Pancreas (tissue), 10 donors: ENCODE measurements at places on chromosomes 2 and 18. TPM values are rescaled to one million over a fixed set of nuclear protein-coding genes. Genes with fewer than 3 reads are reported as not detected.

GRCh38 chr18:12906773-12907172 is 22.7 kb upstream of the PTPN2 start:
- no peak overlapping the region for H3K27ac ChIP-seq
- no peaks in the 10 kb centered on the region for H3K4me1 ChIP-seq
- H3K4me3 ChIP-seq = no peak overlapping the region
- no peaks in the 10 kb centered on the region for H3K27me3 ChIP-seq
- no peak for DNase-seq

DNA sequence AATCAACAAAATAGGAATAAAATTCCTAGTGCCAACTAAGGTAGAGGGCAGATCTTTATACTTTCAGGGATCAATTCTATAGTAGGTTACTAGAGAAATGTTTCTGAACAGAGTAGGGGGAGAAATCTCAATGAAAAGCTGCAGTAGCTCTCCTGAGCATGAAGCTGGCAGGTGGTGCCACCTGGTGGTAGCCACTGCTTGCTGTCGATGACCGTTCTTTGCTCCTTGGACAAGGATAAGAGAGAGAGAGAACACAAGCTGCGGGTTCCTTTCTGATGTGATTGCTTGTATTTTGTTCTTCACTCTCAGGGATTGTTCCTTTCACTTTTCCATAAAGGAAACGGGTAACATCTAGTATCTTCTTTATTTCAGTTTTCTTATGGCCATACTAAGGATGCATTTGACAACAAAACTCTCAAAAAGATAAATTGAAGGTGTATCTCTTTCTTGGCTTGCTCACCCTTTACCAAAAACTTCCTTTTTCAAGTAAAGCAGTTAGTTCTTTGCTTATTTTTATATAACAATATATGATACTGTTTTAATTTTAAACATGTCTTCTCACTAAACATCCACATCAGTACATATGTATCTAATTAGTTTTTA is 18.6 kb upstream of the MRPL19 start:
- no peak overlapping the region for H3K27ac ChIP-seq
- H3K36me3 ChIP-seq = no peaks in the 10 kb centered on the region
- H3K27me3 ChIP-seq = no peaks in the 10 kb centered on the region
- no peak overlapping the region for H3K4me3 ChIP-seq
- DNase-seq = peak; percentile 89
- peaks cover 3% of the 10 kb centered on the region for H3K4me1 ChIP-seq

ABCG5 gene
- total RNA-seq = not detected

DNA sequence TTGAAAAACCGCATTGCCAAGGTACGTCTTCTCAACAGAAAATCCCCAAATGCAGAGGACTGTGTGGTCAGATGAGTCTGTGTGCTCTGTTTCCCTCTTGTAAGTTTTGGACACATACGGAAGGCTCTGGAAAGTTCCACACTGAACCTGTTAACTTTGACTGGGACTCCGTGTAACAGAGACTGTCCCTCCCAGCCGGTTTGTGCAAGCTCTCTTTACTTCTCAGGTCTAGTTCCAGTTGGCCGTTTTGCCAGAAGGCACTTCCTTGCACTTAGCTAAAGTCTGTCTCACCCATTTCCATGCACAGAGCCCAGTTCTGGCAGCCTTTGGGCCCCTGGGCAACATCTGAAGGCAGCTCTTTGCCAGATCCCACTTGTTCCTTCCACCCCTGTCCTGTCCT is 22.0 kb downstream of the EFHD1 start:
- no peak overlapping the region for H3K4me3 ChIP-seq
- no peaks in the 10 kb centered on the region for H3K4me1 ChIP-seq
- no peak for DNase-seq
- no peaks in the 10 kb centered on the region for H3K36me3 ChIP-seq

C2orf80 gene
- not detected for total RNA-seq

GRCh38 chr2:205675861-205676516 is 6.3 kb upstream of the NRP2 start:
- H3K4me1 ChIP-seq = no peaks in the 10 kb centered on the region
- no peak overlapping the region for H3K27ac ChIP-seq
- no peak overlapping the region for H3K4me3 ChIP-seq
- no peak for DNase-seq
- no peaks in the 10 kb centered on the region for H3K27me3 ChIP-seq

DNA sequence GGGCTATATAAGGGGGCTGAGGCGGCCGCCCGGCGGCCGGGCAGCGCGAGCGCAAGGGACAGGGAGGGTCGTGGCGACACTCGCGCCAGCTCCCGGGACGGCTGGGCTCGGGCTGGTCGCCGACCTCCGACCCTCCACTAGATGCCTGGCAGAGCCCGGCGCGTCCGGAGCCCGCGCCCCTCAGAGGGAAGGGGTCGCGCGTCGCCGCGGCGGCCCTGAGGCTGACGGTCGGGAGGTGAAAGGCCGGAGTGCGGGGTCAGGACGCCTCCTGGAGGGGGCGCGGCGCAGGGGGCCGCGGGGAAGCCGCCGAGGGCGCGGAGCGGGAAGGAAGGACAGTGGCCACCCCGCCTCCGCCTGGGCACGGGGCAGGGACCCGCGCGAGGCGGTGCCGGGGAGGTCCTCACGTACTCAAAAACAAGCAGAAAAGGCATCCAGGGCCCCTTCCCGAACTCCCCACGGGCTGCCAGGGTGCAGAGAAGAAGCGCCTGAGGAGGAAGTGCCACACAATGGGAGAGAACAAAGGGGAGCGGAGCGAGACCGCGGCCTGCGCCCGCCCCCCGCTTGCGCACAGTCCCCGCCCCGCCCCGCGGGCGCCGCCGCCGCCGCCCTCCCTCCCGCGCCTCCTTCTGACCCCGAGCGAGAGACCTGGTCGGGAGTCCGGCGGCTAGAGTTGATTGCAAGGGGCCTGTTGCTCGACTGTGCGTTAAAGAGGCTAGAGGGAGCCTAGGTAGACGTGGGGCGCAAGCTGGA is 776 bp upstream of the KLF7 start:
- H3K36me3 ChIP-seq = no peaks in the 10 kb centered on the region
- peak; percentile 59 for DNase-seq
- peaks cover 17% of the 10 kb centered on the region for H3K4me1 ChIP-seq
- H3K27ac ChIP-seq = peak overlapping the region; percentile 100
- H3K27me3 ChIP-seq = no peaks in the 10 kb centered on the region
- peak overlapping the region; percentile 77 for H3K4me3 ChIP-seq

INO80D gene
- 11.7 TPM for total RNA-seq

PROKR1 gene
- total RNA-seq = not detected

ING5 gene
- total RNA-seq = 19.9 TPM

- H3K27me3 ChIP-seq = no peaks in the 10 kb centered on the region
- H3K27ac ChIP-seq = no peak overlapping the region
- H3K4me3 ChIP-seq = no peak overlapping the region
- no peak for DNase-seq
Observed at GRCh38 chr18:79335833-79336360, 59.8 kb upstream of the NFATC1 start.

PUM2 gene
- 45.9 TPM for total RNA-seq
